ENCODE measurements at places on chromosomes 3 and 15.

GRCh38 chr3:33645060-33645647, 72.9 kb downstream of the CLASP2 start:
- peak; percentile 17 for DNase-seq

DNA sequence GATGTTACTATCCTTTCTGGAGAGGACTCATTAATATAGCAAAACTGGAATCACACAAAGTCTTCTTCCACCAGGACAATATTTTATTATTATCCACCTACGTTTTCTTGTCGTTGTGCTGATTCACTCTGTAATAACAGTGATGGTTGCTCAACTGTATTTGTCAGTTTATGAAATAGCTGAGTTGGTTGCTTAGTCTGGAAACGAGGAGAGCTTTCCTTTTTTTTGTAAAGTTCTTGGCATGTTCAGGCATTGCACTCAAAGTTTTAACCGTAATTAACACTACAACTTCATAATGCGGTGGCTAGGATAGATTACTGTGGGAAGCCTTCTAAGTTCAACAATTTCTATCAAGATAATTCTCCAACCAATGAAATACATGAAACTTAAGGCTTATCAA, 131.2 kb downstream of the RAP2B start:
- DNase-seq, result no peak

GRCh38 chr15:49627407-49627877, 6.6 kb downstream of the DTWD1 start:
- DNase-seq, result no peak

GRCh38 chr3:72034986-72035385, 250.0 kb upstream of the PROK2 start:
- DNase-seq, result no peak

GRCh38 chr3:98918586-98918985, 17.1 kb upstream of the DCBLD2 start:
- DNase-seq, result no peak

GRCh38 chr3:166510382-166510781, 673.2 kb upstream of the BCHE start:
- DNase-seq, result no peak

DNA sequence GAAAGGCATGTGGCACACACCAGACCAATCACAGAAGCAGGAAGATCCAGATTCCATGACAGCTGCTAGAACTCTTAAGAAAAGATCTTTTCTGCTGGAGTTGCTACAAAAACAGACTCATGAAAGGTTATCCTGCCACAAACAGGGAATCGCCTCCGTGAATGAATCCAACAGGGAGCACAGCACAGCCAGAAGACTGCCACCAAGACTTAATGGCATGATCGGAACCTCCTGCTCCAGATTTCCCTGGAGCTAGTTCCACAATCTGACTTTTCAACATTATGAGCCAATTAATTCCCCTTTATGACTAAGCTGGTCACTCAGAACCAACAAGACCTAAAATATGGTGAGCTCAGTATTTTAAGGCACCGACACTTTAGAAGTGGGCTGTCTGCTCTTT, 232.5 kb downstream of the FOXP1 start:
- no peak for DNase-seq

Data from activated CD8-positive, alpha-beta memory T cell treated with anti-CD3 and anti-CD28 coated beads, Interleukin-2, amount 50 U/mL, for 4 hours (primary cell).